ENCODE measurements at places on chromosomes 5 and 9. TPM values are rescaled to one million over a fixed set of nuclear protein-coding genes. Genes with fewer than 3 reads are reported as not detected.

- no peak for DNase-seq
Observed at GRCh38 chr5:14942212-14942611, 70.6 kb upstream of the ANKH start.

- DNase-seq = no peak
Observed at GRCh38 chr5:117667105-117667504, 1092.5 kb upstream of the SEMA6A start.

Gene CTSV
- total RNA-seq = not detected

GRCh38 chr5:14342306-14342705, 199.2 kb downstream of the TRIO start:
- DNase-seq = peak; percentile 33

Gene TNFSF8
- 0.69 TPM for total RNA-seq

Gene SLC36A2
- not detected for total RNA-seq

Gene AK6
- 39.3 TPM for total RNA-seq

Gene RASEF
- total RNA-seq = not detected

DNA sequence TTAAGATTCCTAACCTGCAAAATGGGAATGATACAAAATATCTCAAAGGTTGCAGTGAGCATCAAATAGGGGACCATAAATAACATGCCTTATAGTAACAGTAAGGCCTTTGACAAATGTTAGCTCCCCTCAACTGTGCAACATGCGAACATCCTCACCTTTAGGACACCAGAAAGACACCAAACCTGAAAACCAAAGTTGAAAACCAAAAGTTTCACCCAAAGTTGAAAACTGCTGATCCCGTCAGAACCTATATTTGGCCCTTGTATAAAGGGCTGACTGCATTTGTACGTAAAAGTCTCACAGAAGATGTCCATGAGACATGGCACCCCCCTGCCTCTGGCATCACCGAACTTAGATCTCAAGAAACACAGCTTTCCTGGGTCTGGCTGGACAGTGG, 12.1 kb downstream of the CDK5RAP2 start:
- DNase-seq = no peak

- peak; percentile 27 for DNase-seq
Observed at GRCh38 chr9:131043087-131043486, 34.1 kb downstream of the LAMC3 start.

DNA sequence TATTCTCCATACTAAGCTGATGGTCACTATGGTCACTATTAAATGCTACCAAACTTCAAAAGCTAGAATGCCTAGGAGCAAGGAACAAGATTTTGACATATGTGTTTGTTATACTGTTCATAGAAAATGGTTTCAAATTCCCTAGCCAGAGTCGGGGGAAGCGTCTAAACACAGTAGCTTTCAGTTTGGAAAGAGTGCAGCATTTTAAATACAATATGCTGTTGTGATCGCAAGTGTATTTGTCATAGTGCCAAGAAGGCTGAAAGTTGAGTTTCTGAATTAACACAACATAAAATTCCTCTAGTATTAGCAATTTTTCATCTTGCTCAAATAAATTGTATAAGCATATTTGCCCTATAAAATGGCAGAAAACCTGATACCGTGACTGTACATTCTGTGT, 280.4 kb downstream of the ZNF608 start:
- no peak for DNase-seq

DNA sequence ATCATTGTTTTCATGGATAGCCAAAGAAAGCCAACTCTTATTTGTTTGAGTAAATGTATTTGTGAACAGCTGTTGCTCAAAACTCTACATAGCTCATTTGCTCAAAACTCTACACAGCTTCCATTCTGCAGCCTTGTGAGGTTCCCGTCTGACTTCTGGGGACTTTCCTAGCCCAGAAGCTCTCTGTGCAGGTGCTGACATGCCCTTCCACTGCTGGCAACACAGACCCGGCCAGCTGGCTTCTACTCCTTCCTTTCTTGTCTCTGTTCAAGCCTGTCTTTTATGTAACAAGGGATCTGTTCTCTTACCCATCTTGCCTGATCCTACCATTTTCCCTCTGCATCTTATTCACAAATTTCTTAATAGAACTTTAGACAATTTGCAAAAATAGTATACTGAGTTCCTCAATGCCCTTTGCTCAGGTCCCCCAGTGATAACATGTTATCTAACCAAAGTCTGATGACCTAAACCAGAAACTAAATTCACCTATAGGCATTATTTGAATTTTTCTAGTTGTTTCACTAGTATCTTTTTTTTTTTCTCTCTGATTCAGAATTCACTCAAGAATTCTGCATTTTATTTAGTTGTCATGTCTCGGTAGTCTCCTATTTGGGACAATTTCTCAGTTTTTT, 556.5 kb upstream of the SEMA6A start:
- DNase-seq = no peak

DNA sequence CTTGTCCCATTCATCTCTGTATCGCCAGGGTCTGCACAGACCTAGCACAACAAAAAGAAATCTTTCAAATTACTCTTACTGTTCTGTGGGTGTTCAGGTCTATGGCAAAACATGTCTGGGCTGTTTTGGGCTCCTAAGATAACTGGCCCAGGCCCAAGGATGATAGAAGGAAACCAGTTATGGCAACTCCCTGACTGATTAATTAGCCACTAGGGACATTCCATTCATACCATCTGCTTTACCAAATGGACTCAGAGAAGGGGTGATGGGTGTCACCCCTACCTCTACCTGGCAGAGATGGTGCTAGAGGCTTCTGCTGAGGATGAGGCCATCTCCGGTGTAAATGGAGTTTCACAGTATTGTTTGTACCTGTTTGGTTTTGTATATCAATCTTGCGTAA, 1.9 kb downstream of the SLC31A2 start:
- no peak for DNase-seq

GRCh38 chr9:71096421-71097108, 24.9 kb downstream of the TRPM3 start:
- DNase-seq = no peak

Gene TAF11L10
- total RNA-seq = not detected

DNA sequence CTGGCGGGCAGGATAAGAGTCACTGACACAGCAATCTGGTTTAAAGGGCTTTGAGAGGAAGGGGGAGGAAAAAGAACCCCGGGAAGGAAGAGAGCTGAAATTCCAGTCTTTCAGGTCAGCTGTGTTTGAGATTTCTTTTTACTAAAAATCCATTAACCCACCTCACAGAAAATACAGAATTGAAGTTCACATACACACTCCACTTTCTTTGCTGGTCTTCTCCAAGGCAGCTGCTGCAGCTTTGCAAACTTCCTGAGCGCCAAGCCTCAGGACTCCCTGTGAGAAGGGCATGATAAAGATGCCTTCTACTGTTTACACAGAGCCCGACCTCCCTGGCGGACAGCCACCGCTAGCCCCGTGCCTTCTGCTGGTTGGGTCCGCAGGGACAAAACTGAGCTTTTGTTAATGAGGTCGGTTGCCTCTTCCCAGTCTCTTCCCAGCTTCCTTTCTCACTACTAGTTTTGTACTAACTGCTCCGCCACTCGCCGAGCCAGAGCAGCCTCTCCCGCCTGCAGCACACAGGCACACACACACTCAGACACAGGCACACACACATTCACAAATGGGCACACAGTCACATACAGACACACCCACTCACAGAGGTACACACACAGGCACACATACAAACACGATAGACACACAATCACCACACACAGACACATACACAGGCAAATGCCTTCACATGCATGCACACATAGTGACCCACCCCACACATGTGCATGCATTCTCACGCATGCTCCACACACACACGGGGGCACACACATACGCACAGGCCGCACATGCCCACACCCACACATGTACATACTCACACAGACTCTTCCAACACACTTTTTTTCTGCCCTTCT, at the start of gene FREM1:
Gene FREM1 (minus strand): TSS at position 468 of the 845 bp plus-strand sequence. CDS start 41,451 bp downstream, outside the sequence.
- no peak for DNase-seq

DNA sequence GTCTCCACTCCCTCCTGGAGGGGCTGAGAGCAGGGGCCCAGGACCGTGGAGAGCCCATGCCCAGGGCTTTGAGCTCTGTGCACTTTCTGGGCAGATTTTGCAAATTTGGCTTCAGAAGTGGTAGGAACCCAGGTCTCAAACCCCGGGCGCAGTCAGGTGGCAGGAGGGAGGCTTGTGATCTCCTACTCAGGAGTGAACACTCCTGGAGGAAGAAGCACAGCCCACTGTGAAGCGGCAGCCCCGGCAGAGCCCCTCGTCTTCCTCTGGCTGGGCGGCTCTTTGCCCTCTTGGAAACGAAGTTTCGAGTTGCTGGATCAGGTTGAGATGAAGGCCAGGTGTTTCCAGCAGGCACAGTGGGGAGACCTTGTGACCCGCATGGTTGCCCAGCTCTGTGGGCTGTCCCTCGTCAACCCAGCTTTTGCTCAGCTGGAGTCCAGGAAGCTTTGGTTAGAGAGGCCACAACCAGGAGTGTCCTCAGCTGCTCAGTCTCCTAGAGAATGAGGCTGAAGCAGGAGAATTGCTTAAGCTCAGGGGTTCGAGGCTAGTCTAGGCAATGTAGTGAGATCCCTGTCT, 48.5 kb downstream of the WNK2 start:
- DNase-seq = no peak

Gene TAF1L
- not detected for total RNA-seq

GRCh38 chr5:76617675-76618074, 5.5 kb downstream of the F2RL2 start:
- no peak for DNase-seq

- DNase-seq = peak; percentile 82
Observed at GRCh38 chr5:55307383-55308253, at the start of the genes DHX29 and MTREX. TSS of gene DHX29 (minus strand) at chr5:55307694. CDS start at chr5:55307573, 121 bp downstream. TSS of gene MTREX (plus strand) at chr5:55307989. CDS start at chr5:55308014, 25 bp downstream.

DNA sequence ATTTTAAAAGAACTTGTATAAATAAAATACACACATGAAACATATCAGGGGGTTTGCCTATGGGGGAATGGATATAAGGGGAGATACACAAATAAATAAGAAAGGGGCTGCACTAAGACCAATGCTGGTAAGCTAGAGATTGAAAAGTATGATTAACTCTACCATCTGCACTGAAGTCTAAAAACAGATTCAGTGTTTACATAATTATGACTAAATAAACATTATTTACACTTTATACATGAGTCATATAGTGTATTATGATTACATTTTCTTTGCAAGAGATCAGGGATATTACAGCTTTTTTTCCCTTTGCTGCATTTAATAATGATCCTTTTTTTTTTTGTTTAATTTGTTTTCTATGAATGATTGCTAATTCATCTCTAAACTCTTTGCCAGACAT, 367.9 kb downstream of the TMEM38B start:
- DNase-seq = no peak

GRCh38 chr5:84518862-84519261, 134.2 kb upstream of the EDIL3 start:
- DNase-seq = no peak

- DNase-seq = no peak
Observed at GRCh38 chr9:93906195-93906880, 48.8 kb downstream of the BARX1 start.

Gene TCF7
- 15.8 TPM for total RNA-seq

DNA sequence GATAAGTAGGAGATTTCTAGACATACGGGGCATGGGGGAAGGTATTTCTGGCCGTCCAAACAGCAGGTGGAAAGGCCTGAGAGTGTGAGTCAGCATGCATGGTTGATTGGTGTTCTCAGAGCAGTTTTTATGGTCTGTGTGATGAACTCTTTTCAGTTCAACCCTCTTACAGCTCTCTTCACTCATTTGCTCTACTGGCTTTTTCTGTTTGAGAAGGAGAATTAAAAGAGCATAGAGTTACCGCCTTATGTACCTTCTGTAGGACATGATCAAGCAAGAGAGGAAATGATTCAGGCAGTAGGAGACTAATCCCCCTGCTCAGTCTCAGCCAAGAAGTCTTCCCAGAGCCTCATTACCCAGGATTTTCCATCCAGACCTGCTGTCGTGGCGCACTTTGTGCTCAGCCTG, 92.4 kb downstream of the PRDM6 start:
- no peak for DNase-seq

DNA sequence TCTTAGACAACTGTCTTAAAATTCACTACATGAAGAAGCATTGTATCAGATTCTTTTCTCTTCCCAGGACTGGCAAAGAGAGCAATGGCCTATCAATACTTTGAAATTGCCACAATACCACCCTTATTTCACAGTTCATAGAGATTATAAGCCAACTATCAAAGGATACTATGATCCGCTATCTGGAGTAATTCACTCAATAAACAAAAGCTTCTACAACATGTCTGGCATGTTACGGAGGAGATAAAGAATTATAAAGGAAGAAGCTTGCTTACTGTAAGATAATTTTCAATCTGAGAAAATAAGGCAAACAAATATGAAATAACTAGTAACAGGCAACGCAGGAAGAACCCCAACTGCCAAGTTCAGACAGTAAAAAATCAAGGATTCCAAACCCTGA, 114.8 kb downstream of the GNAQ start:
- no peak for DNase-seq

Gene KCNIP1
- not detected for total RNA-seq

GRCh38 chr5:140054086-140054689, 11.1 kb upstream of the NRG2 start:
- no peak for DNase-seq

DNA sequence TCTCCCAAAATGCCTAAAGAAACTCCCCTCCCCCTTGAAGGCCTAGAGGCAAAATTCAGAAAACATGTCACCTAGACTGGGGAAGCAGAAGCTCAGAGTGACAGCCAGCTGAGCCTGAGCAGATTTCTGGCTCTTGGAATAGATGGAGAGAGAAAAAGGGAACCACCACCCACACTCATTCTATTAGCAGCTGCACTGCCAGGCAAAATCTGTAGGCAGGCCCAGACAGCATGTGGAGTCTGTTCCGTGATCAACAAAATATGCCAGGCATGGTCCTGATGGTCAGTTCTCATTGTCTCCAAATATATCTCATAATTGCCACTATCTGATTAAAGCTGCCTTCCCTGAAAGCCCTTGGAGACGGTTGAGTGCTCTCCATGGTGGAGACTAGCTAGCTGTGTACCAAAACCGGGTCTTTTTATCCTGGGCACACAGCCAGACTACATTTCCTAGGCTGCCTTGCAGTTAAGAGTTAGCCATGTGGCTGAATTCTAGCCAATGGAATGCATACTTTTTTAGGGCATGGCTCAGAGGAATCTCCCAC, 131.7 kb upstream of the GPR151 start:
- no peak for DNase-seq

Gene MAP1B
- 0.10 TPM for total RNA-seq

Gene PCDH12
- total RNA-seq = not detected

GRCh38 chr9:79975621-79976256, 404.0 kb downstream of the TLE4 start:
- DNase-seq = no peak

GRCh38 chr9:120733190-120733589, 18.9 kb upstream of the MEGF9 start:
- no peak for DNase-seq
